ENCODE measurements at places on chromosomes 12 and 14. TPM values are rescaled to one million over a fixed set of nuclear protein-coding genes. Genes with fewer than 3 reads are reported as not detected.

Gene PTCSC3
- 0.95 TPM for polyA plus RNA-seq

Gene BCL2L14
- polyA plus RNA-seq: 0.92 TPM

DNA sequence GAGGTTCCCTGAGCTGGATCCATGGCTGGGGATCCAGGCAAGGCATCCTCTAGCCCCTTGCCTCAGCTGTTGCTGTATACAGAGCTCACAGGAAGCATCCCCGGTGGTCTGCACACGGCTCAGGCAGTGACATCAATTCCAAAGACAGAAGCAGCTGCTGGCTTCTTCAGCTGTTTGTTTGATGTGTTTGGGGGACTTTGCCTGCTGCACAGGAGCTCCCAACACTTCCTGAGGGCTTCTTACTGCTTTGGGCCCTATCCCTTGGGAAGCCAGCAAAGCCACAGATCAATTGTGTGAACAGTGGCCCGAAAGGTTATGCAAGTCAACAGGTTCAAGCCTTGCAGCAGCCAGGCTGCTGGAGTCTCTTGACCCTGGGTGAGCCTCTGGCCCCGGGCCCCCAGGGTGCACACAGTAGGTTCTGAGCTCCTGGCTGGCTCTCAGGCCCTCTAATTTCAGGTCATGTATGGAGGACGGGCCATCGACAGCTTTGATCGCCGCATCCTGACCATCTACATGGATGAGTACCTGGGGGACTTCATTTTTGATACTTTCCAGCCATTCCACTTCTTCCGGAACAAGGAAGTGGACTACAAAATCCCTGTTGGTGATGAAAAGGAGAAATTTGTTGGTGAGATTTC lies 42.6 kb downstream of the CCDC92 start:
- DNase-seq: no peak

GRCh38 chr14:88866305-88866704 lies 41.9 kb downstream of the TTC8 start:
- DNase-seq: no peak

- DNase-seq: no peak
Measured at GRCh38 chr12:43289426-43289801, 262.6 kb downstream of the ADAMTS20 start.

- no peak for DNase-seq
Measured at GRCh38 chr14:100138955-100139354, 20.5 kb downstream of the DEGS2 start.

GRCh38 chr12:113397497-113398197 lies 6.0 kb downstream of the SDS start:
- no peak for DNase-seq

GRCh38 chr12:14846042-14846587 lies 2.8 kb upstream of the ART4 start:
- no peak for DNase-seq

GRCh38 chr14:97977651-97978261 lies 1180.6 kb downstream of the VRK1 start:
- no peak for DNase-seq

DNA sequence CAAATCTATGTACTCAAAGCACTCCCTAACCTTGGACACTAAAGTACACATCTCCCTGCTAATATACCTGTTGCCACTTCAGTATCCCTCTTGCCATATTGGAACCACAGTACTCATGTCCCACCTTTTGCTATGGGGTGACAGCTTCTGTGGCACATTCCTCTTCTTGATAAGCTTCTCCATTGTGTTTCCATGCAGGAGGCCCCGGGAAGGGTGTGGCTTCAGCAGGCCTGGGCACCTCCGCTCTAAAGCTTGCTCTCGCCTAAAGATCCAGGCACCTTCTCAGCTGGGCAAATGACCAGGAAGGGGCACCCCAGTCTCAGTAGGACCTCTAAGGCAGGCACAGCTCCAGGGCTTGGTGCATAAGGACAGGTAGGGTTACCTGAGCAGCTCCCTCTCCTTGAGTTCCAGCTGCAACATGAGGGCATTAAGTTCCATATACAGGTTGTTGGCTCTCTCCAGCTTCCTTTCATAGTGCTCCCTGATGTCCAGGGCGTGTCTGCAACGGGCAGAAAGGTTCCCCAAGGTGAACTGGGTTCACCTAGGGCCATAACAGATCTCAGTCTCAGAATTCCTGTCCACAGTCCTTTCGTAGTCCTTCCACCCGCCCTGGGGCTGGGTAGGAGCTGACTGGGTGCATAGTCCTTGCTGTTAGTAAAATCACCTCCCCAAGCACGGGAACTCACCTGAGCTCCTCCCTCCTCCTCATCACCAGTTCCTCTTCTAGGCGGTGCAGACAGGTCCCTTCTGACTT lies 15.9 kb downstream of the MAP3K12 start:
- DNase-seq: no peak

GRCh38 chr12:26126340-26127284 lies 1.8 kb upstream of the BHLHE41 start:
- DNase-seq: peak; percentile 79

- DNase-seq: no peak
Measured at GRCh38 chr12:125014526-125014925, 21.1 kb downstream of the BRI3BP start.

- peak; percentile 34 for DNase-seq
Measured at GRCh38 chr12:63387771-63388170, 236.8 kb upstream of the AVPR1A start.

Measured in renal pelvis (tissue), 12 donors.